ENCODE measurements at places on chromosomes 6 and 20.
A peak's percentile ranks its signal among the peaks of the same experiment; 100 is the strongest.

GRCh38 chr6:31208506-31208905 is 38.0 kb upstream of the POU5F1 start:
- DNase-seq, result no peak

DNA sequence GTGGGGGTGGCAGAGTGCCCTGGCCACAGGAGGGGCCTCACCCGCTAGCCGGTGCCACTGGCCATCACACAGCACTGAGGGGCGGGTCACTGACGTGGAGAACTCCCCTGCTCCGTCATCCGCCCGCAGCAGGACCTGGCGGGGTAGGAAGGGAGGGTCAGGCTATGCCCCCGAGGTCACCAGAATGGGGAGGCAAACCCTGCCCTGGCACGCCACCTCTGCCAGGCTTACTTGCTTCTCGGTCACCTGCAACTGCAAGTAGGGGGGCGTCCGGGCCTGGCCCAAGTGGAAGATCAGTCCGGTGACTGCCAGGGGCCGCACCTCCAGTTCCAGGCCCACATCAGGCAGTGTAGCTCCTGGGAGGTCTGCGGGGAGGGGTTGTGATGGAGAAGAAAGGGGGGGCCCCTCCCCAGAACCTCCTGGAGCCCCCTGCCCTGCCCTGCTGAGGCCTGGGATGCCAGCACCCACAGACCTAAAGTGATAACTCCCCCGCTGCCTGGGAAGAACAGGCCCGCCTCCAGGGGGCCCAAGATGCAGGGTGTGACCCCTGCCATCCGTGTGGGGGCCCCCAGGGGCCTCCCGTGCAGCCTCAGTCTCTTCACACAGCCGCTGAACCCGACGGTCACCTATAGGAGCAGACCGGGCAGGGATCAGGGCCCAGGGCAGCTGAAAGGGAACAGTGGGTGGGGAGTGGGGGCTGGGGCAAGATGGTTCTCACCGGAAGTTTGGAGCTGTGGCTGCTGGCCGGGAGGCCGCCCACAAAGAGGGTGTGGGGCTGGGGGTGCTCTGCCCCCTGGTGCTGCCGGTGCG is 7.4 kb downstream of the ADRM1 start:
- no peak for DNase-seq

- DNase-seq, result no peak
Measured at GRCh38 chr6:25441663-25442270, 162.6 kb downstream of the CARMIL1 start.

DNA sequence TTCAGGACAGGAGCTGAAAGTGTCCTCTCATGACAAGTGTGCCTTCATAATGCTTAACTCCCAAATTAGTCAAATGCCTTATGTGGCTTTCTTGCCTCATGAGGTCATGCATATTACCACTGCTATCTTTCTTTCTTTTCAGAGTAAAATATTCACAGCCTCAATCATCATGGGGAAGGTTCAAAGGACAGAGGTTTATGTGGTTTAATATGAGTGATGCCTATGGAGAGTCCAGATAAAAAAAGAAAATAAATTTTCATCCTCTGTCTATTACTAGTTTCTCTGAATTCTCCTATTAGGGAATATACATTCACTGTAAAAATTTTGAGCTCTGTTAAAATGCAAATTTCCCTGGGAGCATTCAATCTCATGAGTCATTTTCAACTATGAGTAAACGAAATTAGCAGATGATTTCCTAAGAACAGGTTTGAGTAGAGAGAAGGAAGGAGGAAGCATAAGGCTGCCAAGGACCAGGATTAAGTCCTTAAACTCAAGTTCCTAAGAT is 396.9 kb upstream of the ADGRB3 start:
- no peak for DNase-seq

DNA sequence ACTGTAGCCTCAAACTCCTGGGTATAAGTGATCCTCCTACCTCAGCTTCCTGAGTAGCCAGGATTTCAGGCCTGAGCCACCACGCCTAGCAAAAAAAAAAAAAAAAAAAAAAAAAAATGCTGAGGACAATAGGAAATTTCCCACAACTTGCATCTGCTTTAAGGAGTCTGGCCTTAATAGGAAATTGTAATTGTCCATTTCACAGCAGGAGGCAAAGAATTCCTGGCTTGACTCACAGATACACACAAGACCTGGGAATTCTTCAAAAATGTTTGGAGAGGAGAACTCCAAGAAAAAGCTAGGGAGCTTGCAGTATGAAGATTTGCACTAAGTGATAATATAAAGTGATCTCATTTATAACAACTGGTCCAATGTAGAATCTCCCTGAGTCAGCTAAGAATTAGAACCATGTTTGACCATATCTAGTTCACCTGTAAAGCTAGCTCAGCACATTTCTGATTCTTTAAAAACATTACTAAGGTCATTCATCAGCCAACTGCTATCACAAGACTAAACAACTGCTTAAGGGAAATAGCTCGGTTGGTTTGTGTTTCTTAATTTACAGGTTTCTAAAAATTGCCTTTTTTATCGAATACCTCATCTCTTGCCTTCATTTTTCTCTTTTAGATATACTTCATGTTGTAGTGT is 80.2 kb upstream of the SLC2A12 start:
- DNase-seq, result no peak

DNA sequence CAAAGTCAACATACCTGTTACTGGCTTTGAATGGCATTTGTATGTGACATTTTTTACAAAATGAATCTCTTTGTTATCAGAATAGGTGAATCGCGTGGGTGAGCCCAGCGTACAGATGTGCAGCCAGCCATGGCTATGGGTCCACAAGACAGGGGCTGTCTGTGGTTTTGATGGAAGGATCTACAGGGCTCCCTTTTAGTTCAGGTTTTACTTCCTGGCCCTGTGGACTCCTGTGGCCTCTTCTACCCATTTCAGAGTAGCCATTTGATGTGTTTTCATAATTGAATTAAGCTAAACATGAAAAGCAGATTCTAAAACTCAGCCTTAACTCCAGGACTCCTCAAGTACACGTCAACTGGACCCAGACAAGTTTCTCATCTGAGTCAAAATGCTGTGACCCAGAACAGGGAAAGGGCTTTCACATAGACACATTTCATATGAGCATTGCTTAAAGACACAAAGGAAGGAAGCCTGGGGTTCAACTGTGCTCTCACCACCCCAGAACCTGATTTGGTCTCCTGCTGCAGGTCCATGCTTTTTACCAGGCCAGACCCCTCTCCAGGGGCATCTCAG is 105.3 kb upstream of the NAA20 start:
- DNase-seq, result no peak

- DNase-seq, result peak; percentile 35
Measured at GRCh38 chr20:29497261-29497671, 1760.2 kb upstream of the DEFB115 start.

DNA sequence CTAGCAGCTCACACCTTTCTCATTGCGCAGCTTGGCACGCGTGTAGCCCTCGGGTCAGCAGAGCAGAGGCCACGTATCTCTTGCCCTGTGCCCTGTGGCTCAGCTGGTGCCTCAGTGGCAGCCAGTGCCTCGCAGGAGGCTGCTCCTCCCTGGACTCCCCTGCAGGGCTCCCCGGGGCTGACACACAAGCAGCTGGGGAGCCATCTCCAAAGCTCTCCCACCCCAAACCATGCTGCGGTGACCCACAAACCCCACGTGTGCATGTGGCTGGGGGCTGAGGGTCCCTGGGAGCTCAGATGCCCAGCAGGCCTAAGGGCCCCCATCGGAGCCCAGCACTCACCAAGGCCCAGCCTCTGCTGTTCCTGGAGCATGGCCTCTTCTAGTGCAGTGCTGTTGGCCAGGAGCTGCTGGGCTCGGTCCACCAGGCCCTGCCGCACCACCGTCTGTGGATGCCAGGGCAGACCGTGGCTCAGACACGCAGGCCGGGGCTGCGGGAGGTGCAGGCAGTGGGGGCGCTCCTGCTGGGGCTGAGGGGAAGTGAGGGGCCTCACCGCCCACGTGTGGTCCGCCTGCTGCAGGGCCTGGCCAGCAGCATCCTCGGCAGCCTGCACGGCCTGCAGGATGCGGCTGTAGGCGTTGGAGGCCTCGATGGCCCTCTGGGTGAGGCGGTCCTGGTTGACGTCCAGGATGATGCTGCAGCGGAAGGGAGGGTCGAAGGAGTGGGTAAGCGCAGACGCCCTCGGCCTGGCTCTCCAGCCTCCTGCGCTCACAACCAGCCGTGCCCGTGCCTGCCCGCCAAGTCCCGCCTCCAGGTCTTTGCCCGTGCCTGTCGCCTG is 13.8 kb downstream of the ADRM1 start:
- no peak for DNase-seq

DNA sequence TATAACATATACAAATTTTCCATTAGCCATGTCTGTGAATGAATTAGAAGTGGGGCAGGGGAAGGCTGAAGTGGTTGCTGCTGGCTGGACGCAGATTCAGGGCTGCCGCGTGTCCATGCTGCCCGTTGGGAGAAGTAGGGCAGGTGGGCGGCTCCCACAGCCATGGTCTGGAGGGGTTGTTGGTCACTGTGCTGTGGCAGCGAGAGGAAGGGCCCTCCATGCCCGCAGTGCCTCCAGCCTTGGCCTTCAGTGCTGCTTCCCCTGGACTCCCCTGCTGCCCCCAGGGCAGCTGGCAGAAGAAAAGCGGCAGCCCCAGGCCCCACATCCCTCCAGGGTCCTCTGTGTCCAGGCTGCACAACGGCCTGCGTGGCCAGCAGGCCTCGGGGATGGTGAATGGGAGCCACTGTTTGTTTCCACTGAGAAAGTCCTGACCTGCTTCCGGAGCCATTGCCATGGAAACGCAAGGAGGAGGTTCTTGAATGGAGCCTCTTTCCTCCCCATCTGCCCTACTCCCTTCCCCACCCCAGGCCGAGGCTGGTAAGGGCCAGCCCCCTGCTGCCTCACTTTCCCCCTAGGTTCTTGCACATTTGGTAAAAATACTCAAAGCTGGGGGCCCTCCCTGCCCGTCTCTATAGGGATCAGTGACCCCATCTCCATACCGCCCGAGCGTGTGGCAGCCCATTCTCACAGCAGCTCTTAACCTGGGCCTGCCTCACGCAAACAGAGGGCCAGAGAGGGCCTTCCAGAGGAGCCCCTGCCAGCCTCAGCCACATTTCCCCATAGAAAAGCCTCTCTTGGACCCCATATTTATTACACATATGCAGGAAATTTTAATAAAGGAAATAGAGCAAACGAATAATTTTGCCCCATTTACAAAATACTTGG is 113.3 kb downstream of the SASH1 start:
- no peak for DNase-seq

Data from NT2/D1 (cell line).